ENCODE measurements at places on chromosomes 2 and 18. TPM values are rescaled to one million over a fixed set of nuclear protein-coding genes. Genes with fewer than 3 reads are reported as not detected.

The PLA2R1 gene
- total RNA-seq: 0.06 TPM

GRCh38 chr2:178805457-178805856 lies 1.8 kb downstream of the TTN start:
- DNase-seq: no peak

DNA sequence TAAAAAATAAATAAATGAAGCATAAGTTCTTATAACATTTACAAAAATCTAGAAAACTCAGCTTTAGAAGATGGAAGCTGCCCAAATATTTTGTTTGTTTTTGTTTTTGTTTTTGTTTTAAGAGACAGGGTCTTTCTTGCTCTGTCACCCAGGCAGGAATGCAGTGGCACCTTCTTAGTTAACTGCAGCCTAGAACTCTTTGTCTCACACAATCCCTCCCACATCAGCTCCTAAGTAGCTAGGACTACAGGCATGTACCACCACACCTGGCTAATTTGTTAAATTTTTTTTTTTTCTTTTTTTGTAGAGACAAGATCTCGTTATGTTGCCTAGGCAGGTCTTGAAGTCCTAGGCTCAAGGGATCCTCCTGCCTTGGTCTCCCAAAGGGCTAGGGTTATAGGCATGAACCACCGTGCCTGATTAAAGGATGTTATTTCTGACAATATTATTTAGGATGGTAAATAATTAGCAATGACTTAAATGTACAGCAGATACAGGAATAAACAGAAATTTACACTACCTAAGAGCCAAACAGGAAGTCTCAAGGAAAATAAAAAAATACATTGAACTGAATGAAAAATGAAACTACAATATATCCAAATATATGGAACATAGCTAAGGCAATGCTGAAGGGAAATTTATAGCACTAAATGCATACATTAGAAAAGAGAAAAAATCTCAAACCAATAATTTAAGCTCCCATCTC lies 17.2 kb downstream of the SESTD1 start:
- no peak for DNase-seq

DNA sequence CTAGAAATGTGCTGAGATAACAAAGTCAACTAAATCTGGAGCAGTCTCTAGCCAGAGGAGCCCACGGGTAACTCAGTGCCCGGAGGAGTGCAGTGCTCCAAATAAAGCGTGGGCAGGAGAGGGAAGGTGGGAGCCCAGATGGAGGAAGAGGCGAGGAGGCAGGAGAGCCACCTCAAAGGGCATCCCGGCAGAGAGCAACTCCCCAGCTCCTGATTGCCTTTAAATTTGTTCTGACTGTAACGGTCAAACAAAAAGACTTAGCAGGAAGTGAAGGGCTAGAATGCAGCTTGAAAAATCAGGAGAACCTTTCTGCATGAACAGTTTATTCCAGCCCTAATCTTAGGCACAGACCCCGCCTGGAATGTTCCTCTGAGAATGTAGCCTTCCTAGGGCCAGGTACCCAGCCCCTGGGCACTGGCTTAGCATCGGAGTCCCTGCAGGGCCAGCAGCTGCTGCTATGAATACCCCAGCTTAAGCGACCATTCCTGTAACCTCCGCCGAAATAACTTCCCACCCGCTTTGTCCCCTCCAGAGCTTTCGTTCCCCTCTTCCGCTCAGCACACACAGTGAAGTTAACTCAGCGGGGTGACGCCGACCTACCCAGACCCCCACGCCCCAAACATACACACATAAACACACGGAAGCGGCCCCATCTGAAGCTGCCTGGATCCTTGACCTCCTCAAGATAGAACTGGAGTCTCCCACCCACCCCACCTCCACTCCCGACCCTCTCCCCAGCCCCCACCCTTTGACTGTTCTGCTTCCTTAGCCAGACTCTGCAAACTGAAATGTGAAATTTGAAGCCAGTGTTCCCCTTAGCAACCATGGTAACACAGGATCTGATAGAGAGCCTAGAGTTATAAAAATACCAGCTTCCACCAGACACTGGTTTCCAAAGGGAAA lies 123.2 kb downstream of the SMAD7 start:
- DNase-seq: no peak

The OSBPL1A gene
- 32.8 TPM for total RNA-seq

DNA sequence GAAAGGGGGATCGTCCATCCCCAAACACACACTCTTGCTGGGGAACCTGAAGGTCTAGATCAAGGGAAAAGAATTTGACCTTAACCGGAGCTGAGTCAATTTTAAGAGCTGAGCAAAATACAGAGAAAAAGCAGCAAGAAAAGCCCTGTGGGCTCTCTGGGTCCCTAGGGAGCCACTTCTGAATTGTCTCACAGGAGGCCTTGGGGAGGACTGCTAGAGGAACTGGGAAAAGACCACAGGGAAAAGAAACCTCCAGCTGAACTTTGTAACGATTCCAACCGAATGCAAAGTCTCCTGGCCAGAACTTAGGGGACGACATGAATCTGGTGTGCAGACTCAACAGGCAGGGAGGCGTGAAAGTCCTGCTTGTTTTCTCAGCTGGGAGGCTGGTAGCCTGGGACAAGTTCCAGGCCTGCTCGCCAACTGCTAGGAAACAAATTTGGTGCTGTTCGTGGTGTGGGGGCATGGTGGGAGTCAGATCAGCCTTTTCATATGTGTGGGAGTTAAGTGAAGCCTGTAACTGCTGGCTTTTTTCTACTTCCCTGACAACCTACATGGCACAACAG lies 644.6 kb upstream of the CNTNAP5 start:
- DNase-seq: no peak

The CCL20 gene
- not detected for total RNA-seq

The FBXO48 gene
- total RNA-seq: 0.72 TPM

- DNase-seq: no peak
These were observed 133.7 kb downstream of the SH3BP4 start for GRCh38 chr2:235085476-235085875.
